Muscle of arm (tissue), 14 donors: ENCODE measurements at places on chromosomes 2 and 18. TPM values are rescaled to one million over a fixed set of nuclear protein-coding genes. Genes with fewer than 3 reads are reported as not detected.

Gene SPR
- 3.4 TPM for polyA plus RNA-seq

Gene CCDC68
- 1.2 TPM for polyA plus RNA-seq

Gene SP9
- not detected for polyA plus RNA-seq

Gene SLC9A2
- 1.5 TPM for polyA plus RNA-seq

Gene CCDC138
- 6.0 TPM for polyA plus RNA-seq

Gene TCF23
- not detected for polyA plus RNA-seq

Gene GDF7
- polyA plus RNA-seq: 0.76 TPM

Gene QPCT
- polyA plus RNA-seq: 21.5 TPM

Gene NPAS2
- polyA plus RNA-seq: 13.9 TPM

Gene SPHKAP
- polyA plus RNA-seq: 11.3 TPM

Gene COLEC11
- polyA plus RNA-seq: not detected

GRCh38 chr2:108852375-108852774, 65.8 kb downstream of the CCDC138 start:
- no peak for DNase-seq

DNA sequence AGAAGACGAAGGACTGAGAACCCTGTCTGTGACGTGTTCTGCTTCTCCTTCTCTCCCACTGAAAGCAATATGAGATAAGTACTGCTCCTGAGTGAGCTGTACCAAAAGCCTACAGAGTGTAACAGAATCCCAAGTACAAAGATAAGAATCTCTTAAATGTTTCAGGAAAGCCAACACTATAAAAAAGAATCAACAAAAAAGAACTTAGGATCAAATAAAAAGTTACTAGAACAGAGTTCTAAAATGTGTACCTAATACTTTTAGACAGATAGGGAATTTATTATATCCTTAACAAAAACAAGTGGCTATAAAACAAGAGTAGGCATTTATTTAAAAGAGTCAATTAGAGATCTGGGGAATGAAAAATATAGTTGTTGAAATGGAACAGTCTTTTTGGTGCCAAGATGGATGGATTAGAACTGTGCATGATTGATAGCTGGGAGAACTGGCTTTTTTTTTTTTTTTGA, 49.0 kb downstream of the NCOA1 start:
- DNase-seq: no peak

DNA sequence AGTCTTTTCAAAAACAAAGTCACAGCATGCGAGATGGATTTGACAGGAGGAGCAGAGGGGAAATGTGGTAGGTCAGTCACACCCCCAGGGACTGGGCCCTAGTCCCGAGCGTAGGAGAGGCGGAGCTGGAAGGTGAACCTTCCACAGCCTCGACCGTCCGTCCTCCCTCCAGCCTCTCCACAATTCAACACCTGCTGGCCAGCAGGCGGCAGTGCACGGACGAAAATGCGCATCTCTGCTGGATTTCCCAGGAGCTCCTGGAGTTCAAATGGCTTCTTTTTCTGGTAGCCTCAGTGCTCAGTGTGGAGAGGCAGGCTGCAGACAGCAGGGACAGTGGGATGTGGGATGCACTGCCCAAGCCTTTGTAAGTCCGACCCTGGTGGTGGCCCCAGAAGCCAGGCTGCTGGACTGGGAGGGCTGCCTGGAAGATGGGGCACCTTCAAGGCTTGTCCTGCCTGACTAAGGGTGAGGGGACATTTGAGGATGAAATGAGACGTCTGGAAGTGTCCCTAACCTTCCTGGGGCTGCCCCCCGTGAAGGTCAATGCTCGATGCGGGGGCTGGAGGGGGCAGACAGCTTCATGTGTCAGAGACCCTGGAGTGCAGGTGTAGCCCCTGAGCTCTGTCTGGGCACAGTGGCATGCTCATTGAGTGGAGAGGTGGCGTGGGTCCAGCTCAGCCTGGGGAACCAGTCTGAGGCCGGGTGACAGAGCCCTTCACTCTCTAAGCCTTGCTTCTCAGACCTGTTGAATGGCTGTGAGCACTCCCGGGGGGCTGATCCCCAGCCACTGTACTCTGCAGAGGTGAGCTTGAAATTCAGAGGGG, 189.5 kb downstream of the TFCP2L1 start:
- no peak for DNase-seq

- DNase-seq: no peak
These were observed 22.7 kb downstream of the PTPN4 start for GRCh38 chr2:119782308-119783027.

DNA sequence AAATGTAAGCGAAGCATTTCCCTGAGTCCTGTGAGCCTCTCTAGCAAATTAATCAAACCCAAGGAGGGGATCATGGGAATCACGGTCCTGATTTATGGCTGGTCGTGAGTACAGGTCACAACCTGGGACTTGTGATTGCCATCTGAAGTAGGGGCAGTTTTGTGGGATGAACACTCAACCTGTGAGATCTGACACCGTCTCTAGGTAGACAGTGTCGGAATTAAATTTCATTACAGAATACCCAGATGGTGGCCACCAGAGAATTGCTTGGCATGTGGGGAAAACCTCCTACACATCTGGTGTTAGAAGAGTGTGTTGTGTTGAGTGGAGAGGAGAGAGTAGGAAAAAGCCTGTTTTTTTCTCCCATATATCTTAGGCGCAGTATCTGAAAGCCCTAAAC, 12.5 kb downstream of the CAPN14 start:
- DNase-seq: no peak

DNA sequence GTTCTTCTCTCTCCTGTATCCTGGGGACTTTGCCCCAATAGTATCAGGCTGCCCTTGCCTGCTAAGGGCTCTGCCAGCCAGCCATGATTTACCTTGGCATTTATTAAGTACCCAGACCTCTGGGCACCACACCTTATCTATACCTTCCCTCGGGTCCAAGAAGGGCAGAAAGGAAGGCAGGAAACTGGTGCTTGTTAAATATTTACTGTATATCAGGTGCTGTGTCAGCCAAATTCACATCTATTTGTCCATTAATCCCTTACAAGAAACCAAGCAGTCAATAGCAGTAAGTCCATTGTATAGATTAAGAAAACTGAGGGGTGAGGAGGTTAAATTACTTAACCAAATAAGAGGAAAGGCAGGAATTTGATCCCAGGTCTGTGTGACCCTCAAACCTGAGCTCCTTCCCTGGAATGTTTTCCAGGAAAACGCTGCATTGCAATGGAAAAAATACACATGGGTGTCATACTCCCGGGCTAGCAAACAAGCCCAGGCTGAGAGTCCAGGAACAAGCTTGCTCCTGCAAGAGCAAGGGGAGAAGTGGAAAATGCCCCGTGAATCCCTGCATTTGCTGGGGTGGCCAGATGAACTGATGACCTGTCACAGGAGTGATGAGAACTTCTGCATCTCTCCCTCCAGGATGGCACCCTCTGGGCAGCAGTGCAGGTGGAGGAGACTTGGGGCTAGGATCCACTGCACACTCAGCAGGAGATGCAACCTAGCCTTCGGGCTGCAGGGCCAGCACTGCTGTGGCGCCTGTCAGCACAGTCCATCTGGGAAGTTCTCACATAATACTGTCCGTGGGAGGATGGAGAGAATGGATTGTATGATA, 30.4 kb downstream of the CIB4 start:
- no peak for DNase-seq

GRCh38 chr2:207491956-207492355, 37.8 kb upstream of the CREB1 start:
- DNase-seq: no peak

DNA sequence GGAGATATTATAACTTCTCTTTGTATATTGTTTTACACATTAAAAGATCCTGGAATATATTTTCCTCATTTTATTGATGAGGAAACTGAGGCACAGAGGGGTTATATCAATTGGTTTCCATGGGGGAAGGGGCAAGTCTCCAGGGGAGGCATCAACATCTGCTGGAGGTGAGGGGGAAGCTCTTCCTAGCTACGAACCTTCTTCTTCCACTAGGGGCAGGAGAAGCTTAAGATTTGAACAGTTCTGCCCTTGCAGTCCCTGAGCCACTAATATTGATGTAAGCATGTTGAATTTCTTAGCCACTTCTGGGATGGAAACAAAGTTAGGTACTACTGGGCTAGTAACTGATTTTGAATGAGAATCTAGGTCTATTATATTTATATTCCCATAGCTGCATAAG, 140.1 kb upstream of the AQP4 start:
- no peak for DNase-seq

GRCh38 chr2:10444463-10444862, 3.7 kb downstream of the ODC1 start:
- no peak for DNase-seq

GRCh38 chr18:13216711-13217465, 1.7 kb upstream of the LDLRAD4 start:
- DNase-seq: no peak

DNA sequence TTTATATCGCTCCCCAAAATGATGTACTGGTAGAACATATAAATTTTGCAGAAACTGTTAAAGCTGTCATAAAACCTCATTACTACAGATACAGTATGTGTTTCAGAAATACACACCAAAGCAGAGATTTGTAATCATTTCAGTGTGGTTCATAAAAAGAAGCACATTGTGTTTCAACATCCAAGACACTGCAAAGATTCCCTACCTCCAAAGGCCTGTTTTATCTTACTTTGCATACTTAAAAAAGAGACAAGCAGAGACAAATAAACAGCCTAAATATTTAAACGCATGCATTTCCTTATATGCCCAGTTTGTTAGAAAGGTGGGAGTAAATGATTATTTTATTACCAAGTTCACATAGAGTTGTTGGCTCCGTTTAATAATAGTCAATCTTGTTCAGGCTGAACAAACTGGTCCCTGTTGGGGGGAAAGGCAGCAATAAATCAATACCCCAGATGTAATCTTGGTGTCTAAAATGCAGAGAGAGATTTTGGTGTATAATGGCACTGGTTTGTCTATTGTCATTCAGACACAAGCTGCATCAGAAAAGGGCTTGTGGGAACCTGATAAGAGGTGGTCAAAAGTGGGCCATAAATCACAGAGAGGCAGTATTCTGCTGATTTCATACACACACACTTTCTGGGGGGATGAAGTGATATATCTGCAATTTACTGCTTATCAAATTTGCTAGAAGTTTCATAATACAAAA, 321.4 kb upstream of the ETAA1 start:
- no peak for DNase-seq

GRCh38 chr2:106304612-106305184, 110.6 kb upstream of the UXS1 start:
- no peak for DNase-seq

DNA sequence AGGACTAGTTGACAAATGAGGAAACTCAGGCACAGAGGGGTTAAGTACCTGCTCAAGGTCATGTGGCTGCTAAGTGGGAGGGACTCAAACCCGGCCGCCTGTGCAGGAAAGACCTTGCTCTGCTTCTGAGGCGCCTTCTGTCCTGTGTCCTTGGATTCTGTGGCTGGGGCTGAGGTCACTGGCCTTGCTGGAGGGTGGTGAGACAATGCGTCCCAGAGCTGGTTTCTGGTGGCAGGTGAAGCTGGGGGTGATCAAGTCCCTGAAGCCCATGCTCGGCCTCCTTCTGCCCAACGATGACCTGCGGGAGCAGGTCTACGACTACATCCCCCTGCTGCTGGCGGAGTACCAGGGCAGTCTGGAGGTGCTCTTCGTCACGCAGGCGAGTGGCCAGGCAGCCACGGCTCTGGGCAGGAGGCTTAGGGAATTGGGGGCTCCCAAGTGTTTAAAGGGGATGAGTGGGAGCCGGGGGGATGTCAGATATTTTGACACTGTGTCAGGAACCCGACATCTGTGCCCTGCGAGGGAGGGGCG, 16.1 kb downstream of the MROH2A start:
- DNase-seq: no peak

- no peak for DNase-seq
These were observed 188.6 kb downstream of the TMEM182 start for GRCh38 chr2:102950371-102950946.

GRCh38 chr2:113103277-113103676, 24.1 kb upstream of the IL1RN start:
- no peak for DNase-seq

- no peak for DNase-seq
These were observed 74.5 kb downstream of the TPO start for GRCh38 chr2:1487758-1488157.

- DNase-seq: no peak
These were observed 9.0 kb upstream of the SLC35F6 start for GRCh38 chr2:26754972-26755670.
